HCT116 (cell line): ENCODE measurements at places on chromosomes 4 and X.

DNA sequence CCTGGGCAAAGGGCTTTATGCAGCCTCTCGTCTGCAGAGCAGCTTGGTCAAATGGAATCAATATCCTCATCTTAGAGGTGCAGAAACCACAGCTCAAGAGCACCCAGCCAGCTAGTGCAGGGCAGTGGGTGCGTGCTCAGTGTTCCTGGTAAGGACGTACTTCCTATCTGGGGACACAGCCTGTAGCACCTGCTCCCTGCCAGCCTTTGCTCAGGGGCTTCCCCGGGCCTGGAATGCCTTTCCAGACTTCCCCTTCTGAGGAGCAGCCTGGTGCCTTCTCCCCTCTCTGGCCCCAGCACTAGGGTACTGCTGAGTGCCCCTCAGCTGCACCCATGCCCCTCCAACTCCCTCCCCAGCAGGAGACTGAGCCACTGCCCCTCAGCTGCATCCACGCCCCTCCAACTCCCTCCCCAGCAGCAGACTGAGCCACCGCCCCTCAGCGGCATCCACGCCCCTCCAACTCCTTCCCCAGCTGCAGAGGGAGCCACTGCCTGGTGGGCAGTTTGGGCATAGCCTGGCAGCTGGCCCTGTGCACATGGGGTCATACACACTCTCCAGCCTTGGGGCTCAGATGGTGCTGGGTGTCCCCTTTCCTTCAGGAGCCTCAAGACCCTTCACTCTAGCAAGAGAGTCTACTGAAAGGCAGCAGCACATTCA, 42.2 kb upstream of the AFAP1 start:
- DNase-seq, result no peak

DNA sequence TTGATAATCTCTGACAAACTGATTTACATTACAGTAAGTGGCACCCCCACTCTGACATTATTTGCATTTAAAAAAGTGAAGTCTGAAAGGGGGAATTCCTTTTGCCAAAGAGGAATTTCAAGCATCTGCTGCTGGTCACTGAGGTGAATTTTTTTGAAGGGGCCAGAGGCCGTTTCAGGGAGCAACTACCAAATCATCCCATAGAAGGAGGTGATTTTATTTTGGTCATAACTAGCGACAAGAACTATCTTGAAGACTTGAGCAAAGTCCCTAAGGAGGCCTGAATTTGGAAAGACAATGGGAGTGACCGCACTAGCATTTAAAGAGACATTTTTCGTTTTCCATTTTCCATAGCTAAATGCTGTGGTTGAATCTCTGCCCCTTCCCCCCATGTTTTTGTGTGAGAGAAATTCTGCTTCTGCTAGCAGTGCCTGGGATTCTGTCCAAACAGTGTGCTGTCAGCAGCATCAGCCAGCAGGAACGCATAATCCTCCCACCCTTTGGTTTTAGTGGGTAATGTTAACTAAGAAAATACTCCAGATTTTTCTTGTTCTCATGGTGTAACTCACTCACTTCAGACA, 110.1 kb upstream of the MED14 start:
- DNase-seq, result no peak

- DNase-seq, result no peak
Measured at GRCh38 chrX:77953708-77954107, 15.7 kb downstream of the PGAM4 start.

DNA sequence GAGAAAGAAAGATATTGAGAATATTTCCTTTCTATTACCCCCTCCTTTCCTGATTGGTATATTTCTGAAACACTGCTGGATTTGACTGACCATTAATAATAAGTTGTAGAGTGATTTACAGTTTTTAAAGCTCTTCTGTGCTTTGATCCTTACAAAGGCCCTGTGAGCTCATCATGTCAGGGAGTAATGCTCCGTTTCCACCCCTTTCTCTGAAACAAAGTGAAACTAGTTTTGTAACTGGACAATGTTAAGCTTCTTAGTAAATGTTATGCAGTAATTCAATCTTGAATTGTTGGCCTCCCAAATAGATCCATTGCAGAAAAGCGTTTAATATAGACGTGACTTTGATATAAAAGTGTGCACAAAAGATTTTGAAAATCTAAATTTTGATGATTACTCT, 190.1 kb upstream of the GNPDA2 start:
- no peak for DNase-seq
